ENCODE measurements at places on chromosomes 12 and 14.

GRCh38 chr12:112219195-112219594, 93.8 kb downstream of the TRAFD1 start:
- no peak for DNase-seq

GRCh38 chr12:57835366-57836288, 10.9 kb downstream of the CTDSP2 start:
- DNase-seq, result no peak

GRCh38 chr12:84355561-84355960, 557.0 kb downstream of the SLC6A15 start:
- DNase-seq, result no peak

- no peak for DNase-seq
Measured at GRCh38 chr12:124396544-124397398, 101.9 kb downstream of the RFLNA start.
